Stimulated activated CD4-positive, alpha-beta T cell treated with anti-CD3 and anti-CD28 coated beads, Interleukin-12 subunit alpha, Interleukin-12 subunit beta, amount 100 ng/mL, for 48 hours (primary cell): ENCODE measurements at places on chromosomes 7 and 10.

DNA sequence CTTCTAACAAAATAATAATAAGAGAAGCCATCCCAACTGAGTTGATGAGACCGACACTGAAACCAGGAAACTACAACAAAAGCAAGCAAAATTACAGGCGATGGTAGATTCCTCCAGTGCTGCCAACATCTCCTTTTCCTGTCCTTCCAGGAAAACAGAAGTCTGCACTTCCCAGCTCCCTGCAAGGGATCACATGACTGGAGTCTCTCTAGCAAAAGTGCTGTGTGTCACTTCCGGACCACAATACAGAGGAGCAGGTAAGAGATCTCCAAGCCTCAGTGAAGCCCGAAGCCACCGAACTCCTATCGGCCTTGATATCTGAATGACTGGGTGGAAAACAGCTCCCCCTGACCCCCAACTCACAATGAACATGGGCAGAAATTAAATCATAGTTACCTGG lies 63.2 kb downstream of the SMURF1 start:
- DNase-seq = no peak

DNA sequence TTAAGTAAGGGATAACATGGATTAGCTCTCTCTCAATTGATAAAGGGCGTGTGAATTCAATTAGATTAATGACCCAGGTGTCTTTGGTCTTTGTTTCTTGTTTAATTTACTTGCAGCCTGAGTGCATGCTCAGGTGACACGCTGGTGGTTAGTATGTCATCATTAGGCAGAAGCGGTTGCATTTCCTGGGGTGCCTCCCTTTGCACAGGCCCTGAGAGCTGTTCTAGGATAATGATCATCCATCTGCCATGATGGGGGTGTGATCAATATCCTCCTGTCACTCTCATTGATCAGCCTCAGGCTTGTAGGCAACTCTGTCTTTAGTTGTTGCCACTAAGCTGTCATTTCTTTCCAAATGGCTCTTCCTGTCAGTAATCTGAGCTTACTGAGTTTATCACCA lies 99.6 kb upstream of the NPS start:
- no peak for DNase-seq

GRCh38 chr10:2145926-2146478 lies 408.7 kb upstream of the ADARB2 start:
- DNase-seq = no peak

DNA sequence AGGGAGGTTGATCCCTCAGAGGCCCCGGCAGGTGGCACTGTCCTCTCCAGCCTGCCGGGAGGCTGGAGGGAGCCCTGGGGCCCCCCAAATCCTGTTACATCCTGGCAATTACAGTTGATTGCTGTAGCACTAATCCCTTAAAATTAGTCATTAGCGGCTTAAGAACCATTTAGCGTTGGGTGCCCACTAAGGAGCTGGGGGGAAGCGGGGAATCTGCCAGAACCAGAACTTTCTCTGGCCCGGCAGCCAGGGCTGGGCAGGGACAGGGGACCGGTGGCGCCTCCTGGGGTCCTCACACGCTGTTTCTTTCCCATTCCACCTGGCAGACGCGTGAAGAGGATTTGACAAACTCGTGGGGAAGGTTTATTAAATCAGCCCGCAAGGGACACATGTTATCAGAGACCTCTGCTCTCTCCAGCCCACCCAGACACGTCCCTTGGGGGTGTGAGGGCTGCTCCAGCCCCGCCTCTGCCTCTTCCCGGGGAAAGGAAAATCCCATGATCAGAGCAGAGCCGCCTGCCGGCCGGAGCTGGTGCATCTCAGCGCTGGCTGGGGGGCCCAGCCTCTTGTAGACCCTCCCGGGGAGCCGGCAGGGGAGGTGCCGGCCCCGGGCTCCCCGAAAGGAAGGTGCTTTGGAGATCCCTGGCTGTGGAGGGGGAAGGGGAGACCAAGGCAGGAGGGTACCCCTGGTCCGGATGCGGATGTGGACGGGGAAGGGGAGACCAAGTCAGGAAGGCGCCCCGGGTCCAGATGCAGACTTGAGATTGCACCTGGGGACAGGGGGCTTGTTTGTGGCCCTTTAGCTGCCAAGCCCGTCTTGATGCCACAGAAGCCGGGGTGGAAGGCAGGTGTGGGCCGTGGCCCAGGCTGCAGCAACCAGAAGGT lies 142.7 kb downstream of the ELFN1 start:
- DNase-seq = no peak

DNA sequence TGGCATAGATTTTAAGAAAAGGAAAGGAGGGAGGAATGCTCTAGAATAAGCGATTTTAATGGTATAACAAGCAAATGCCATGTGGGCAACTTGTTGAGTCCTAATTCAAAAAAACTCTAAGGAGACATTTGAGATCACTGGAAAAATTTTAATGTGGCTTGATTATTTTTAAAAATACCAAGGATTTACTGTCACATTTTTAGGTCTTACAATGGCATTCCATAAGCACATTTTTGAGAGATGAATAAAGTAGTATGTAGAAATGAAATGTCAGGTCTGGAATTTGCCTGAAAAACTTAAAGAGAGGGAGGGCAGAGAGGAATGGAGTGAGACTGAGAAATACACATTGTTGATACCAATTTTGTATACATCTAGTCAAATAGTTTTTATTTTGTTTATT lies 20.3 kb downstream of the NCAPG2 start:
- no peak for DNase-seq

DNA sequence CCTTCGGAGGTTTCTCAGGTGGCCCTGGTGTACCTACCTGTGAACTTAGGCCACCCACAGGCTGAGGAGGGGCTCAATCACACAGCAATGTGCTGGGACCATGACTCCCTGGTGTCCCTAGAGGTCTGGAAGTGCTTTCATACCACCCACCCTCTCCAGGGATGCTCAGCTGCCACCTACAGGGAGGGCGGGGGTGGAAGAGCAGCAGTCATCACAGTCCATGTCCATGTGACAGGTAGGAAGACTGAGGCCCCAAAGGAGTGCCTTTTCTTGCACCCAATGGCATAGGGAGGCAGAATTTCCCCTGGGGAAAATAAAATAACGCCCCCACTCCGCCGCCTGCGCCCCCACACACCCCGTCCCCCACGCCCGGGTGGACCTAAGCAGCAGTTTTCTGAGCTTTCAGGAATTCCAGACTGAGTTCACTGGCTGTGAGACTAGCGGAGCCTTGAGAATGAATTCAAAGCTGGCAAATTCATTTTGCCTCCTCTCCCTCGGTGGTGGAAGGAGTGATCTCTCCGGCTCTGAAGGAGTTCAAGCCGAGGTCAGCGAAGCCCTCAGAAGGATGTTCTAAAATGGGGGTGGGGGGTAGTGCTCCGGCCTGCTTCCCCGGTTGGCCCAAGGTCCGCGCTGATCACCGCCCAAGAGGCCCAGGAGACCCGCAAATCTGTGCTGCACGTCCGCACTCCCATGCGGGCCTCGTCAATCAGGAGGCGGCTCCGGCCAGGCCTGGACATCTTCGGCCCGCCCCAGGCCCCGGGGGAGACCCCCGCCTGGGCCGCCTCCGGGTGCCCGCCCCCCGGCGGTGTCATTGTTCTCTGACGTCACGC lies 2.1 kb upstream of the ZMIZ1 start:
- no peak for DNase-seq

GRCh38 chr10:13100349-13101294 lies 659 bp downstream of the OPTN start:
- DNase-seq = peak; percentile 19
